ENCODE measurements at places on chromosomes 5 and 9.

DNA sequence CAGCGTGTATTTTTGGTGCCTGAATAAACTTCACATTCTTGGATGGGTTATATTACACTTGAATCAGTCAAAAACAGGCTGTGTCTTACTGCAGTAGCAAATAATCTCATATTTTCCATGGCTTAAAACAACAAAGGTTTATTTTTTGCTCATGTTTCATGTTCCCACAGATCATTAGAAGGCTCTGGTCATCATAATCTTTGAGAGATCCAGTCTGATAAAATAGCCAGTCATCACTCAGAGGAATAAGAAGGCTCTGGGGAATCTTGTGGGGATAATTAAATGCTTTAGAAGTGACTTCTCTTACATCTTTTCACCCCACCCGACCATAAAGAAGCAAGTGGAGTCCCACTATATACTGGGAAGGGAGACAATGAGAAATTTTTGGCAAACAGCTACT, 417.7 kb downstream of the PSAT1 start:
- no peak for DNase-seq

DNA sequence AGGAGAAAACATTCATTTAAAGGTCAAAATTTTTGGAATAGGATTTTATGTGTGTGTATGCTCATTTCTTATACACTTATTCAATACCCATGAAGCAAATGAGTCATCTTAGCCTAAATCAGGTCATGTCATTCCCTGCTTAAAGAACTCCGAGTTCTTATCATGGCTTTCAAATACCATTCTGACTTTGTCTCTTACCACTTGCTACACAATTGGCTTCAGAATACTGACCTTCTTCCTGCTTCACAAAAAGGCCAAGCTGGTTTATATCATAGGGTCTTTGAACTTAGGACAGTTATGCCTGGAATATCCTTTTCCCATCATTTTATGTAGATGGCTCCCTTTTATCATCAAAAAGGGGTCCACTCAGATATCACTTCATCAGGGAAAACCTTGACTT, 652.2 kb upstream of the WWC1 start:
- no peak for DNase-seq

DNA sequence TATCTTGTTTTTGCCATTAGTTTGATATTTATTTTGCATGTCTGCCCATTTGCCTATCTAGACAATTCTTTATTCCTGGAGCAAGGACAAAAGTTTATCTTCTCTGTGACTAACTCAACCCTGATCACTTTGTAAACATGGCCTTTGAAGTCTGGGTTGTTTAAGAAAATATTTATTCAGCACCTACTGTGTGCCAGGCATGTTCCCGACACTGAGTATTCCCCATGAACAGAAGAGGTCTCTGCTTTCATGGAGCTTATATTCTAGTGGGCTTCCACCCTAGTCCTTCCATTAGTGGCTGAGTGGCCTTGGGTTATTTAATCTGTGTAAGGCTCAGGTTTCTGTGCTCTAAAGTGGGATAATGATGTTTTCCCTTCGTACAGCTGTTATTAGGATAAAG, 49.7 kb downstream of the SEMA6A start:
- DNase-seq, result no peak

DNA sequence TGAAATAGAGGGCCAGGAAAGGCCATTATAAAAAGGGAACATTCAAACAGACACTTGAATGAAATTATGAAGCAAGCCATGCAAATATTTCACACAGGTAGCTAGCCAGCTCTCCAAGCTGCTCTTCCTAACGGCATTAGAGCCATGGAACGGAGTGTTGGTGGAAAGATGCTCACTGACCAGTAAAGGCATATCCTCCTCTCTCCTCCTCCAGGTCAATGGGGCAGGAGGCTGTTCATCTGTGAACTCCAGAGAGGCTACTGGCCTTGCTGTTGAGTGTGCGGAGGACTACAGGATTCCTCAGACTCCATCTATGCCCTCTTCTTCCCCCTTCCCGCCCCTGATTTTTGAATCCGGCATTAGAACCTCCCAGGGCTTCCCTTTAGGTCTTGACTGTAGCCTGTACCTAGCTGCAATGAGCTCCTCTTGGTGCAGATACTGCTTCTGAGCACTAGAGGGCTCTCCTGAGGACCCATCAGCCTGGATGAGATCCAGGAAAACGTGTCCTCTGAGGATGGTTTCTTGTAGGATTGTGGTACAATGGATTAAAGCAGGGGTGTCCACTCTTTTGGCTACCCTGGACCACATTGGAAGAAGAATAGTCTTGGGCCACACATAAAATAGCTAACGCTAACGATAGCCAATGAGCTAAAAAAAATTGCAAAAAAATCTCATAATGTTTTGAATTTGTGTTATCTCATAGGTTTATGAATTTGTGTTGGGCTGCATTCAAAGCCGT, 162.2 kb downstream of the SREK1 start:
- peak; percentile 43 for DNase-seq

DNA sequence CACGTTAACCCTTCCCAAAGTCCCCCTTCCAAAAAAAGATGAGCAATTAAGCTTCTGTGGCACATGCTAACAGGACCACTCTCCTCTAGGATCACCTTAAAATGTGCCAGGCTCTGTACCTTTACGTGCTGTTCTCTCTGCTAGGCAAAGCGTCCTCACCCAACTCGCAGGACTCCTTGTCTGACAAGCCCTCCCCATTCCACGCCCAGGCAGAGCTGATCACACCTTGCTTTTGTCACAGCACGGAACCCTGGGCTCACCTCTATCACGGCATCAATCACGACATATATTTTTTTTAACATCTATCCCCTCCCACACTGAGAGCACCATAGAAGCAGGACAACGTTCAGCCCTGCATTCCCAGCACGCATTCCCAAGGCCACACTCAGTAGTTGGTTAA, 47.1 kb downstream of the CDK5RAP2 start:
- DNase-seq, result no peak
